ENCODE measurements at places on chromosomes 6 and 20.

DNA sequence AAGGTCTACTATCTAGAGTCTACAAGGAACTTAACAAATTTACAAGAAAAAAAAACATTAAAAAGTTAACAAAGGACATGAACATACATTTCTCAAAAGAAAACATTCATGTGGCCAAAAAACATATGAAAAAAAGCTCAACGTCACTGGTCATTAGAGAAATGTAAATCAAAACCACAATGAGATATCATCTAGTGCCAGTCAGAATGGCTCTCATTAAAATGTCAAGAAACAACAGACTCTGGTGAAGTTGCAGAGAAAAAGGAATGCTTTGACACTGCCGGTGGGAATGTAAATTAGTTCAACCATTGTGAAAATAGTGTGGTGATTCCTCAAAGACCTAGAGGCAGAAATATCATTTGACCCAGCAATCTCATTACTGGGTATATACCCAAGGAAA is 48.3 kb downstream of the OGFRL1 start:
- DNase-seq: no peak
- H3K27ac ChIP-seq: no peak overlapping the region
- H3K27me3 ChIP-seq: no peaks in the 10 kb centered on the region
- no peak overlapping the region for H3K4me3 ChIP-seq
- peaks cover 8% of the 10 kb centered on the region for H3K4me1 ChIP-seq

DNA sequence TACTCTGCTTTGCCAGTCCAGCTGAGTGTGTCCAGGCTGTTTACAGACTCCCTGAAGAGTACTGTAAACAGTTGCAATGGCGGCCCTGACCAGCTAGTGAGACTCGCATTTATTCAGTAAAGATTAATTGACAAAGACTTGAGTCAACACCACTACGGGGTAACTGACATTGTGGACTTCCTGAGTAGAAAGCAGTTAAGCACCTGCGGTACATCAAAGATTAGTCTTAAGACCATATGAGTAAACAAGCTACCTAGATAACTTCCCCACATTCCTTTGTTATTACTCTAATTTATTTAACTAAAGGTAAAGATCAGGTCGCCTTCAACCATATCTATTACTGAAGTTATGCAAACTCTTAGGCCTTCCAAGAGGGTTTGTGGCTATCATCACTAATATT is 12.6 kb downstream of the VPS52 start:
- H3K4me1 ChIP-seq: peaks cover 5% of the 10 kb centered on the region
- no peaks in the 10 kb centered on the region for H3K36me3 ChIP-seq
- no peaks in the 10 kb centered on the region for H3K27me3 ChIP-seq
- no peak overlapping the region for H3K27ac ChIP-seq
- H3K4me3 ChIP-seq: no peak overlapping the region
- no peak for DNase-seq

- peak overlapping the region; percentile 17 for H3K4me3 ChIP-seq
- H3K27ac ChIP-seq: no peak overlapping the region
- H3K36me3 ChIP-seq: no peaks in the 10 kb centered on the region
- H3K27me3 ChIP-seq: no peaks in the 10 kb centered on the region
- peaks cover 31% of the 10 kb centered on the region for H3K4me1 ChIP-seq
Observed at GRCh38 chr6:166008441-166009369, 158.9 kb downstream of the TBXT start.

DNA sequence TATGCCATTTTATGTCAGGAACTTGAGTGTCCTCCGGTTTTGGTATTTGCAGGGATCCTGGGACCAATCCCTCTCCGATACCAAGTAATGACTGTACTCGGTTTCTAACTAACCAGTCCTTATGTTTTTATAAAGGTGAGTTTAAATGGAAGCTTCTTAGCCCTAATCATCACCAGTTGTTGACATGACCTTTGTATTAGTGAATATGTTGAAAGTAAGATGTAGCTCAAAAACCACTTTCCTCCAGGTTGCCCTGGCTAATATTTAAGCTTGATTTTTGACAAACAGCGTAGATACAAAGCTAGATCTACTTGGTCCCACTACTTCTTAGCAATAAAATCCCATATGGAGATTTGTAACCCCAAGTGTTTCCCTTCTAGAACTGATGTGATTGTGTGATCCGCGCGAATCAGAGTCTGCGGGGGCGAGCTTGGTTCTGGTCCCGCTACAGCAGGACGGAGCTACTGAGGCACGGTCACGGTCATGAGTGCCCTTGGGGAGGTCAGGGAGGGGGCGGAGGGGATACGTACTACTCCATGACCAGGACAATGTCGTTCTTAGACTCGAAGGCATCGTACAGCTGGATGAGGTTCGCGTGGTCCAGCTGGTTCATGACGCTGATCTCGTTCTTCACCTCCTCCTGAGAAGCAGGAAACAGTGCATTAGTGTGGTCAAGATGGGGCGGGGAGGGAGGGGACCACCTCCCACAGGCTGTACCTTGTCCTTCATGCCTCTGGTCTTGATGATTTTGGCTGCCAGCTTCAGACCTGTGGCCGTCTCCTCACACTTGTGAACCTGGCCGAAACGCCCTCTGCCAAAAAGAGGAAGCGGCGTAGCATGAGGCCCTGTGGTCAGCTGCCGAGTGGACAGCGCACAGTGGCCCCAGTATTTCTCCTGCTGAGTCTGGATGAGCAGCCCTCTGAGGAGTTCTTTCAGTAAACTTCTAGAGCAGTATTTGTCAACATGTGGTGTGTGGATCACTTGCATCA is 65.7 kb downstream of the MYLK4 start:
- no peaks in the 10 kb centered on the region for H3K36me3 ChIP-seq
- H3K4me3 ChIP-seq: no peak overlapping the region
- H3K27me3 ChIP-seq: no peaks in the 10 kb centered on the region
- H3K27ac ChIP-seq: no peak overlapping the region

- no peak overlapping the region for H3K27ac ChIP-seq
- H3K36me3 ChIP-seq: no peaks in the 10 kb centered on the region
- no peak for DNase-seq
- H3K4me3 ChIP-seq: no peak overlapping the region
Observed at GRCh38 chr6:75106426-75106825, 99.4 kb downstream of the COL12A1 start.

- H3K4me1 ChIP-seq: no peaks in the 10 kb centered on the region
- H3K4me3 ChIP-seq: no peak overlapping the region
- no peaks in the 10 kb centered on the region for H3K36me3 ChIP-seq
- no peaks in the 10 kb centered on the region for H3K27me3 ChIP-seq
- no peak overlapping the region for H3K27ac ChIP-seq
Observed at GRCh38 chr6:136319732-136320131, 30.1 kb upstream of the BCLAF1 start.

GRCh38 chr6:94859924-94860323 is 717.4 kb upstream of the MANEA start:
- no peaks in the 10 kb centered on the region for H3K27me3 ChIP-seq
- no peaks in the 10 kb centered on the region for H3K4me1 ChIP-seq
- no peak overlapping the region for H3K4me3 ChIP-seq
- no peak for DNase-seq
- no peak overlapping the region for H3K27ac ChIP-seq

- H3K27ac ChIP-seq: no peak within 1 kb of the TSS
- H3K4me3 ChIP-seq: no peak within 1 kb of the TSS
- H3K4me1 ChIP-seq: no peaks in the 10 kb centered on the region
- no peak for DNase-seq
- no peaks in the 10 kb centered on the region for H3K36me3 ChIP-seq
- peaks cover 13% of the 10 kb centered on the region for H3K27me3 ChIP-seq
Observed at GRCh38 chr6:32763421-32763820, at the start of gene HLA-DQB2. TSS of gene HLA-DQB2 (minus strand) at chr6:32763532. CDS start at chr6:32763470, 62 bp downstream.

DNA sequence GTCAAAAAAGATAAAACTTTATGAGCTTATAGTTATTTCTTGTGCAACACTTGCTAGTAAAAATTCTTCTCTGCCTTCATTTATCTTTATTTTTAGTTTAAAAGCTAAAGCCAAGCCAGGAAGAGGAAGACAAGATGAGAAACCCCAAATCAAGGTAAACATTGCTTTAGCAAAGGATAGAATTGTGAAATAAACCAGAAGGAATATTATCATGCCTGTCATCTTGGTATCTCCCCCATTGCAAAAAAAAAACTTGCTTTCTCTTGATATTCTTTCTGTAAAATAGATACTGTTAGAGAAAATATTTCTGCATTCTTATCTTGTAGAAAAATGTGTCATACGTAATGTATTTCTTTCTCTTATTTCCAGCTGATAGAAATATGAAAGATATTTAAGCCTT is 432.8 kb downstream of the GJA1 start:
- no peak overlapping the region for H3K4me3 ChIP-seq
- no peaks in the 10 kb centered on the region for H3K36me3 ChIP-seq

GRCh38 chr20:39825950-39826349 is 863.1 kb downstream of the MAFB start:
- H3K4me1 ChIP-seq: peaks cover 5% of the 10 kb centered on the region
- no peak for DNase-seq
- no peaks in the 10 kb centered on the region for H3K27me3 ChIP-seq
- H3K27ac ChIP-seq: no peak overlapping the region
- no peaks in the 10 kb centered on the region for H3K36me3 ChIP-seq

GRCh38 chr20:8952721-8953120 is 116.2 kb upstream of the PLCB4 start:
- no peak for DNase-seq
- H3K36me3 ChIP-seq: no peaks in the 10 kb centered on the region
- H3K4me3 ChIP-seq: no peak overlapping the region

DNA sequence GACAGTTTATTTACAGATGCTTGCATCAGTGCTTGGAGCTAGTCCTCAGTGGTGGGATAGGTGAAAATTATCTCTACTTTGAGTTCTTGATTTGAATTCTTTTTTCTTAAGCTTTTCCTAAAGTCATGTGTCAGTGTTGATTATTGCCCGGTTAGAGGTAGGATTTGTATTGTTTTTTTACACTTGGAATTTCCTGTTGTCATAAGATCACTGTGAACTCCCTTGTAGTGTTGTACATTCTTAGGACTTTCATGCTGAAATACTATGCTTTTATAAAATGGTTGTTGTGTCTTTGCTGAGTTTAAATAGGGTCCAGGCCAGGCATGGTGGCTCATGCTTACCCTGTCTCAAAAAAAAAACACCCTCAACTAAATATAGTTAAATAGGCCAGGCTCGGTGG is 20.3 kb downstream of the ASXL1 start:
- H3K4me3 ChIP-seq: no peak overlapping the region
- no peaks in the 10 kb centered on the region for H3K27me3 ChIP-seq
- no peaks in the 10 kb centered on the region for H3K36me3 ChIP-seq

DNA sequence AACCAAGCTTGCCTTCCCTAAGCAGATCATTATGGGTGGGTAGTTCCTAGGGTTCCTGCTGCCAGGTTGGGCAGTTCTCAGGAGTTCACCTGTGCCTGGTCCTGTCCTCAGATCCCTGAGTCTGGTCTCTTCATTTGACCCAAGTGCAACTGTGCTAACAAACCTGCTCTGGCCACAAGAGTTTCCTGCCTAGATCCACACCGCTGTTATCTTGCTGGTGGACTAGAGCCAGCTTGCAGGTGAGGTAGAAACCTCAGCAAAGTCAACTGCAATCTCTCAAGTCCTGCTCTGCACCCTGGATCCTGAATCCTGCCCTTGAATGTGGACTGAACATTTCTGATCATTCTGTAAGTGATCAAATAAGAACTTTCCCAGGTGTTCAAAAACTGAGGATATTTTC is 191.8 kb upstream of the LRFN2 start:
- H3K27me3 ChIP-seq: no peaks in the 10 kb centered on the region
- H3K27ac ChIP-seq: no peak overlapping the region
- H3K4me3 ChIP-seq: no peak overlapping the region
- no peaks in the 10 kb centered on the region for H3K4me1 ChIP-seq
- no peak for DNase-seq
- no peaks in the 10 kb centered on the region for H3K36me3 ChIP-seq

GRCh38 chr6:160065200-160065599 is 56.4 kb upstream of the SLC22A1 start:
- H3K27ac ChIP-seq: no peak overlapping the region
- H3K4me3 ChIP-seq: no peak overlapping the region
- peaks cover 80% of the 10 kb centered on the region for H3K36me3 ChIP-seq
- no peaks in the 10 kb centered on the region for H3K4me1 ChIP-seq
- no peak for DNase-seq

GRCh38 chr20:10925767-10926166 is 252.0 kb upstream of the JAG1 start:
- H3K27me3 ChIP-seq: no peaks in the 10 kb centered on the region
- H3K4me3 ChIP-seq: no peak overlapping the region
- no peak for DNase-seq
- no peak overlapping the region for H3K27ac ChIP-seq
- no peaks in the 10 kb centered on the region for H3K36me3 ChIP-seq
- H3K4me1 ChIP-seq: no peaks in the 10 kb centered on the region

GRCh38 chr6:82645536-82646230 is 282.1 kb downstream of the TPBG start:
- H3K36me3 ChIP-seq: no peaks in the 10 kb centered on the region
- no peak overlapping the region for H3K4me3 ChIP-seq
- DNase-seq: no peak
- H3K4me1 ChIP-seq: no peaks in the 10 kb centered on the region
- H3K27me3 ChIP-seq: no peaks in the 10 kb centered on the region

GRCh38 chr6:9138936-9139335 is 703.6 kb upstream of the SLC35B3 start:
- no peak overlapping the region for H3K4me3 ChIP-seq
- H3K27me3 ChIP-seq: no peaks in the 10 kb centered on the region
- no peaks in the 10 kb centered on the region for H3K36me3 ChIP-seq
- DNase-seq: no peak
- H3K27ac ChIP-seq: no peak overlapping the region

- H3K36me3 ChIP-seq: no peaks in the 10 kb centered on the region
- H3K4me1 ChIP-seq: no peaks in the 10 kb centered on the region
- H3K27me3 ChIP-seq: no peaks in the 10 kb centered on the region
- no peak for DNase-seq
- no peak overlapping the region for H3K4me3 ChIP-seq
- no peak overlapping the region for H3K27ac ChIP-seq
Observed at GRCh38 chr6:23783901-23784300, 342.1 kb upstream of the NRSN1 start.

DNA sequence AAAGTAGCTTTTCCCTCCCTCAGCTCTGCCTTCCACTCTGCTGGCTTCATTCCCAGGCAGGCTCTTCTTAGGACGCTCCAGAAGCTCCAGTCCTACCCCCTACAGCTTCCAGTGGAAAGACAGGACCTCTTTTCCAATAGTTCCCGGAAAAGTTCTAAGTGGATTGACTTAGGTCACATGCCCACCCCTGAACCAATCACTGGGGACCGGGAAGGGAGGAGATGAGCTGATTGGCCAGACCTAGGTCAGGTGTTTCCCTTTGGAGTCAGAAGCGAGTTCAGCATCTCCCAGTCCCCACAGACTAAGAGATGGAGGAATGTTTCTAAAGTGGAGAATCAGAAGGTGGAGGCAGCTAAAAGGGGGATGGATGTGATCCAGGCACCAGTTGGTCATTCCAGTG is 62.9 kb upstream of the KCNG1 start:
- H3K4me3 ChIP-seq: no peak overlapping the region
- no peaks in the 10 kb centered on the region for H3K36me3 ChIP-seq
- no peak for DNase-seq
- H3K27ac ChIP-seq: no peak overlapping the region
- H3K27me3 ChIP-seq: peaks cover 10% of the 10 kb centered on the region
- no peaks in the 10 kb centered on the region for H3K4me1 ChIP-seq

- H3K27me3 ChIP-seq: no peaks in the 10 kb centered on the region
- H3K27ac ChIP-seq: no peak overlapping the region
- no peaks in the 10 kb centered on the region for H3K4me1 ChIP-seq
- no peak for DNase-seq
Observed at GRCh38 chr6:73107016-73107415, 118.3 kb downstream of the KHDC1L start.
